Mucosa of gallbladder (tissue), 1 donor: ENCODE measurements at places on chromosomes 1 and 21. TPM values are rescaled to one million over a fixed set of nuclear protein-coding genes. Genes with fewer than 3 reads are reported as not detected.

The TMEM234 gene
- total RNA-seq = 35.1 TPM

GRCh38 chr1:172460887-172461315 lies 17.0 kb upstream of the PIGC start:
- DNase-seq = no peak

DNA sequence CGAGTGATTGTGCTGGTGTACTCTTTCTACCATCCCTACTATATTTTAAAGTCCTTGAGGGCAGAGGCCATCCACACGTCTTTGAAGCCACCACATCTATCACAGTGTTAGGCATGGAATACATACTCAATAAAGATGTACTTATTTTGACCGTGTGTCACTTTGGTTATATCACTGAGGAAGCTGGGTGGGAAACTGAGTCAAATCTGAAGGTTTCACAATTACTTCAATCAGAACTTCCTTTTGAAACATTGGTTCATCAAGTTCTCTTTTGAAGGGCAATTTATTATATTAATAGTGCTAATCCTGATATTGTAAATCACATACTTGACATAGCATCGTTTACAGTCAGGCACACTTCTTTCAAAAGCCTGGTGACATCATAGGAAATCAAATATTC lies 53.3 kb upstream of the ATP1B1 start:
- no peak for DNase-seq

GRCh38 chr1:67308136-67308535 lies 463 bp downstream of the IL12RB2 start:
- no peak for DNase-seq

- DNase-seq = no peak
Measured at GRCh38 chr1:185376288-185376687, 59.2 kb upstream of the IVNS1ABP start.

DNA sequence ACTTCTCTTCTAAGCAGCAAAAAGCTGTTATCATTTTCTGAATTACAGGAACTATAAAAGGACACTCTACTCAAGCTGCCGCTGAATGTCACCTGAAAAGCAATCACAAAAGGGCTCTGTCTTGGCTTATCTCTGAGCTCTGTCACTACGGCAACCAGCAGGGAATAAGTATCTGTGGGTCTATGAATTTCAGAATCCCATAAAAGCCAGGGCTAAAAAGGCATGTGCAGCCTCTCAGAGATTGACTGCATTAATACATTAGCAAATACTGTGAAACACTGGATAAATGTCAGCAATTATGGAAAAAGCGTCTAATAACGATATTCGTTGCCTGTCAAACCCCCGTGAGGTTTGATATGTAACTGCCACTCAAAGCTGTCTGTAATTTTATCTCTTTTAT lies 210.2 kb upstream of the DMRTA2 start:
- DNase-seq = no peak

DNA sequence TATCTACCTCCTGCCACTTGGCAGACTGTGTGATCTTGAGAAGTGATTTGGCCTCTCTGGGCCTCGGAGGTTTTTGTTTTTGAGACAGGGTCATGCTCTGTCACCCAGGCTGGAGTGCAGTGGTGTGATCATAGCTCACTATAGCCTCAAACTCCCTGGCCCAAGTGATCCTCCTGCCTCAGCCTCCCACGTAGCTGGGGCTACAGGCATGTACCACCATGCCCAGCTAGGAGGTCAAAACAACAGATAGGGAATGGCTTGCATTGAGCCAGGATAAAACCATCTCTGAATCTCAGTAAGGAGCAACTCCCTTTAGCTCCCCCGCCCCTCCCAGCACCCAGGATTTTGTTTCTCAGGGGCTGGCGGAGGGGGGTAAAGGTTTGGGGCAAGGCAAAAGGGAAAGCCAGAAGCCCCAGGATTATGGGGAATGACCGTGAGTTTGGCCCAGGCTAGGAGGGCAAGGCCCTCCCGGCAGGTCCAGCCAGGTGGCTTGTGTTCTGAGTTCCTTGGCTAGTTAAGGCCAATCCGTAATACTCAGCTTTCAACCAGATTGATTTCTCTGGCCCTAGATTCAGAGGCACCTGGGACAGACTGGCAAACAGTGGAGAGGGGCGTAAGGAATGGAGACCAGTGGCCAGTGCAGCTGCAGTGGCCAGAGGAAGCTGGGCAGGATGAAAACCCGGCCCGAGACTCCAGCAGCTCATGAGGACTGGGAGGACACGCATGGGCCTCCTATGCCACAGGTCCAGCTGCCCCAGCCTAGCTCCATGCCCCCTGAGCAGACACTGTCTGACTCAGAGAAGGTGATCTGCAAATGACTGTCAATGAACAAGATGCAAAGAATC lies 130.1 kb downstream of the DMRTB1 start:
- no peak for DNase-seq

DNA sequence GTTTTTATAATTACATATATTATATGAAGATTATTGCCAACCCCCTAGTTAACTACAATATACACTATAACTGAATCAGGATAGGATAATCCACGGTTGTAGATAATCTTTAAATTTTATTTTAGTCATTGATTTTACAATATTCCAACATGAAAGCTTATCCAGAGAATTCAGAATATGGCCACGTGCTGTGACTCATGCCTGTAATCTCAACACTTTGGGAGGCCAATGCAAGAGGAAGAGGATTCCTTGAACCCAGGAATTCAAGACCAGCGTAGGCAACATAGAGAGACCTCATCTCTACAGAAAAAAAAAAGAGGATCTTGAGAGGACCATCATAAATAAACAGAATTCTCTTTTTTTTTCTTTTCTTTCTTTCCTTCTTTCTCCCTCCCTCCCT lies 119.6 kb upstream of the CACYBP start:
- DNase-seq = no peak
